ENCODE measurements at places on chromosomes 5 and 9. TPM values are rescaled to one million over a fixed set of nuclear protein-coding genes. Genes with fewer than 3 reads are reported as not detected.

The DAP gene
- total RNA-seq: 62.6 TPM

The TRIM14 gene
- total RNA-seq: 41.7 TPM

The DDX4 gene
- total RNA-seq: not detected

The GPX8 gene
- not detected for total RNA-seq

The FOXD4L6 gene
- 0.16 TPM for total RNA-seq

The SPATA31C1 gene
- total RNA-seq: not detected

The CEP120 gene
- total RNA-seq: 29.8 TPM

The SURF6 gene
- total RNA-seq: 29.0 TPM

GRCh38 chr9:92097997-92098482, 17.2 kb downstream of the SPTLC1 start:
- DNase-seq: peak; percentile 57
- peak overlapping the region; percentile 80 for H3K27ac ChIP-seq
- peak overlapping the region; percentile 16 for H3K4me3 ChIP-seq
- no peaks in the 10 kb centered on the region for H3K27me3 ChIP-seq
- H3K4me1 ChIP-seq: peaks cover 45% of the 10 kb centered on the region

DNA sequence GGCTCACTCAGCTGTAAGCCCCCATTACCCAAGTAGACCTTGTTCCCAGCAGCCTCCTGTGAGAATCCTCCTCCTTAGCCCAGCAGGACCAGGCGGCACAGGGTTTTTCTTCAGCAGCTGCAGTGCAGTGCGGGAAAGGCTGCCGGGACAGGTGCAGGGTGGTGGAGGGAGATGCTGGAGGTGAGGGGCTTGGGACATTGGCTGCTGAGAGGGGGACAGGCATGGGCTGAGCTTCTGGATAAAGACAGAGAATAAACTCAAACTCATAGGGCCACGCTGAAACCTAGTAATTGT, 174.7 kb downstream of the CACNA1B start:
- DNase-seq: no peak
- H3K27ac ChIP-seq: no peak overlapping the region
- H3K4me3 ChIP-seq: no peak overlapping the region
- H3K36me3 ChIP-seq: no peaks in the 10 kb centered on the region

DNA sequence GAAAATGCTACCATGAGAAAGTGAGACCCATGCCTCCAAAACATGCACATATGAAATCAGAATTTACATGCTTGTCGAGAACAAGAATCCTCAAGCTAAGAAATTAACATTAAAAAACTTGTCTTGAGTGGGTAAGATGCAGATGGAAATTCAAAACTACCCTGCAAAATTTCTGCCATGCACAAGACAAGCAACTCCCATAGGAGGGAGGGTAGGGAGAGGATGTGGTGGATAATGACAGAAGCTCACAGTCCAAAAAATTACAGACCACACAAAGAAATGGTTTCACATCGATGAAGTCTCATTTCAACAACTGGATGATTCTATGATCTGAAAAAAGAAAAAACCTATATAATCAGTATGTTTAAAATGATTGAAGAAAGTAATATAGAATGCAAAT, 319.9 kb upstream of the PTGER4 start:
- no peak overlapping the region for H3K4me3 ChIP-seq
- H3K36me3 ChIP-seq: peaks cover 7% of the 10 kb centered on the region
- no peaks in the 10 kb centered on the region for H3K27me3 ChIP-seq
- no peak for DNase-seq
- H3K27ac ChIP-seq: no peak overlapping the region
- peaks cover 10% of the 10 kb centered on the region for H3K4me1 ChIP-seq

DNA sequence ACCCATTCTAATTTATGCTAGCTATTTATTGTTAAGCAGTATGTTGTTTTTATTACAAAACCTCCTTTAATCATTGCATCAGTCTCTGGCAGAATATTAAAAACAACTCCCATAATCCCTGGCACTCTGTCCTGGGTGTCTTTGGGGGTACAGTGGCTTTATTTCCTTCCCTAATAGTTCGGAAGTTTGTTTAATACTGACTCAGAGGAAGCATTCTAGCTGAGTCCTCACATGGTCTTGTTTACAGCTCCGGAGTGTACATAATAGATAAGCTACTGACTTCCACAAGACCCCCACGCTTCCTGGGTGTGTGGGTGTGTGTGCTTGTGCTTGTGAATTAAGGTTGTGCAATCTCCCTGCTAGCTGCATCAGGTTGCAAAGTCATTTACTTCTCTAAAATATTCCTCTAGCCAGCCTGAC, 149.8 kb upstream of the CDKN2B start:
- H3K4me1 ChIP-seq: peaks cover 6% of the 10 kb centered on the region
- H3K36me3 ChIP-seq: no peaks in the 10 kb centered on the region
- H3K4me3 ChIP-seq: no peak overlapping the region
- peaks cover 41% of the 10 kb centered on the region for H3K27me3 ChIP-seq

GRCh38 chr5:168852329-168852728, 273.2 kb upstream of the PANK3 start:
- H3K4me1 ChIP-seq: peaks cover 20% of the 10 kb centered on the region
- no peaks in the 10 kb centered on the region for H3K36me3 ChIP-seq
- peak overlapping the region; percentile 77 for H3K27ac ChIP-seq
- peak overlapping the region; percentile 54 for H3K4me3 ChIP-seq
- H3K27me3 ChIP-seq: peaks cover 14% of the 10 kb centered on the region

- no peak overlapping the region for H3K27ac ChIP-seq
- H3K27me3 ChIP-seq: no peaks in the 10 kb centered on the region
- no peaks in the 10 kb centered on the region for H3K36me3 ChIP-seq
- no peaks in the 10 kb centered on the region for H3K4me1 ChIP-seq
Measured at GRCh38 chr5:174175716-174176268, 130.3 kb downstream of the NSG2 start.

DNA sequence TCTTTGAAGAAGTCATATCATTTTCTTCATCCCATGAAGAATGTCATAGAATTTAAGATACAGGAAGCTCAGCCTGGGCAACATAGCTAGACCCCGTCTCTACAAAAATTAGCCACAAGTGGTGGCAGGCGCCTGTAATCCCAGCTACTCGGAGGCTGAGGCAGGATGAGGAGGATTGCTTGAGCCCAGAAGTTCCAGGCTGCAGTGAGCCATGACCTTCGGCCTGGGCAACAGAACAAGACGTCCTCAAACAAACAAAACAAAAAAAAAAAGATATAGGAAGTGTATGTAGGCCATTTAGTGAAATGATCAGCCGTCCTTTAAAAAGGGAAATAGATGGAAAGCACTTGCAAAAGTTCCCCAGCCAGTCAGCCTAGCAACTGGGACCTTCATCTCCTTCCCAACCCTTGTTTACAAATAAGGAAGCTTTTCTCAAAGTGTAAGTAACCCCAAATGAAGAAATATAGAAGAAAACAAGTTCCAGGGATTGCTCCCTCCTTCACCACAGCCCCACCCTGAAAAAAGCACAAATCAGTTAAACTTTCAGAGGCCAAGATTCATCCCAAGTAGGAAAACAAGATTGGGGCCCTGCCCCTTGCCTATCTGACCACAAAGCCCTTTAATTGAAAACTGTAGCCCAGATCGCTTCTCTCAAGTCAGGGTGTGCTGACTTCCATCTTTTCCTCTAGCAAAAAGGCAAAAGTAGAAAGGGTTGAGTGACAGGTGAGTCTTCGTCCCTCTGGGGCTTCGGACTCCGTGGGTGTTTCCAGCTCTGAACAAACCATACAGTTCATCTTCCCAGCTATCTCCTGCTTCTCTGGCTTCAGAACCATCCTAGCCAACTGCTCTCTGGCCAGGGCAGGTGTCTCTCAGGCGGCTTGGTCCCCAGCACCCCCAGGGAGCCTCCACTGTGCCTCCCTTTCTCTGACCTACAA, 1.2 kb downstream of the SLC31A2 start:
- peaks cover 44% of the 10 kb centered on the region for H3K4me1 ChIP-seq
- DNase-seq: no peak
- H3K4me3 ChIP-seq: peak overlapping the region; percentile 80

GRCh38 chr9:34158362-34158869, 20.4 kb upstream of the UBAP1 start:
- H3K4me3 ChIP-seq: no peak overlapping the region
- no peak for DNase-seq
- no peak overlapping the region for H3K27ac ChIP-seq
- no peaks in the 10 kb centered on the region for H3K4me1 ChIP-seq
- no peaks in the 10 kb centered on the region for H3K36me3 ChIP-seq
- peaks cover 8% of the 10 kb centered on the region for H3K27me3 ChIP-seq

DNA sequence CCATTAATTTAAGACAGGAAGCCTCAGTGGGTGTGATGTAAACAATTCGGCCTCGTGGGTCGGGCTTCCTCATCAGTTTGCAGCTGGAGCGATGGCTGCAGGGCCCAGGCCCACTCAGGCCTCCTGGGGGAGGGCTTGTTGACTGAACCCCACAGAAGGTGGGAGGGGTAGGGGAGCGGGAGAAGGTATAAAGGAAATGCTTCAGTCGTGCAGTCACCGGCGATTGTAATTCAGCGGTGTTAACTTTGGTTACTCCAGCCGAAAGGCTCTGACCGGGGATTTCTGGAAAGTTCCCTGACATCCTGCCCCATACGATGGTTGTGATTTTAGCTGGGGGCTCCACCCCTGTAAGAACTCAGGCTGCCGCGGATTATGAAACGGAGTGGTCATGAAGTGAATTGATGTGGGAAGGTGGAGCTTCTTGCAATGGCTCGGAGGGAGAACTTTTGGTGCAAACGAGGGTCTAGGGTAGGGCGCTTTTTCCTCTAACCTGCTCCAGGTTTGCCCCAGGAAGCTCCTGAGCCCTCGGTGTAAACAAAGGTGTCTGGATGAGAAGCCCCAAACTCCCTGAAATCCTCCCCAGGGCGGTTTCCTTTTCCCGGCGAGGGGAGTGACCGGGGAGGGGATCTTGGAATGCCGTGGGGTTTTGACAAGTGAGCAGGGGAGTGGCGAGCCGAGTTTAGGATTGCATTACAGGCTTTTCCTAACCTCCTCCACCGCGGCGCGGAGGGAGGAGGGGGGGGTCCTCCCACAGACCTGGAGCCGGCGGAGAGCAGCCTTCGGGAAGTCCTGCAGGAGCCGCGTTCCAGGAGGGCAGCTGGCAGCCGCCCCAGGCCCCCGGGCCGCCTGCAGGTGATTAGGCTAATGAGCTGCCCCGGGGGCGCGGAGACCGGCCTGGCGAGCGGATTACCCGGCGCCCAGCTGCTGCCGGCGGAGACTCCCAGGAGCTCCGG, 215.5 kb downstream of the PDZD2 start:
- H3K27me3 ChIP-seq: peaks cover 24% of the 10 kb centered on the region
- DNase-seq: no peak
- H3K4me1 ChIP-seq: peaks cover 8% of the 10 kb centered on the region
- no peaks in the 10 kb centered on the region for H3K36me3 ChIP-seq

- no peaks in the 10 kb centered on the region for H3K27me3 ChIP-seq
- peaks cover 89% of the 10 kb centered on the region for H3K4me1 ChIP-seq
- peaks cover 37% of the 10 kb centered on the region for H3K36me3 ChIP-seq
- peak overlapping the region; percentile 64 for H3K4me3 ChIP-seq
- DNase-seq: no peak
Measured at GRCh38 chr5:139474890-139475791, 4.3 kb downstream of the SMIM33 start.

- H3K27me3 ChIP-seq: no peaks in the 10 kb centered on the region
- no peak for DNase-seq
Measured at GRCh38 chr9:127789179-127789578, 3.3 kb downstream of the CDK9 start.

DNA sequence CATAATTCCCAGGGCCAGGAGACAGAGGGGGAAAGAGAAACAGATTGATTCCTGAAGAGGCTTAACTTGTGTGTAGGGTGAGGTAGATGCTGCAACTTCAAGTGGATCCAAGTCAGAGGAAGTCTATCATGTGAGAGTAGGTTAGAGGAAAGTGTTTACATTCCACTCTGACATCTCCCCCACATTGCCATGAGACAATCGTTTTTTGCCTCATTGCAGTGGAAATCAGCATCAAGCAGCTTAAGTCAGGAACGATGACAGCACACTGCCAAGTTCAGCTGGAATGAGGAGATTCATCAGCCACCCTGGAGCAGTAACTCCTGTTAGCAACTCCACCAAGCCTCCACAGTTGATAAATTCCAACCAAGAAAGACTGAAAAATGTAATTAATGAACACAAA, 689.7 kb upstream of the MEF2C start:
- no peaks in the 10 kb centered on the region for H3K4me1 ChIP-seq
- H3K27ac ChIP-seq: no peak overlapping the region
- no peak overlapping the region for H3K4me3 ChIP-seq
- no peak for DNase-seq
- H3K27me3 ChIP-seq: no peaks in the 10 kb centered on the region

GRCh38 chr9:79945495-79945894, 373.7 kb downstream of the TLE4 start:
- H3K27me3 ChIP-seq: no peaks in the 10 kb centered on the region
- H3K4me3 ChIP-seq: no peak overlapping the region
- DNase-seq: no peak
- H3K36me3 ChIP-seq: no peaks in the 10 kb centered on the region
- H3K4me1 ChIP-seq: no peaks in the 10 kb centered on the region

- DNase-seq: peak; percentile 19
- no peak overlapping the region for H3K4me3 ChIP-seq
- peaks cover 7% of the 10 kb centered on the region for H3K4me1 ChIP-seq
- peaks cover 14% of the 10 kb centered on the region for H3K27me3 ChIP-seq
- no peaks in the 10 kb centered on the region for H3K36me3 ChIP-seq
- H3K27ac ChIP-seq: no peak overlapping the region
Measured at GRCh38 chr5:155943516-155944407, 383.2 kb upstream of the SGCD start.

- DNase-seq: no peak
- H3K27me3 ChIP-seq: no peaks in the 10 kb centered on the region
- H3K36me3 ChIP-seq: no peaks in the 10 kb centered on the region
- no peaks in the 10 kb centered on the region for H3K4me1 ChIP-seq
- no peak overlapping the region for H3K27ac ChIP-seq
Measured at GRCh38 chr5:167943343-167943742, 348.1 kb upstream of the WWC1 start.

- H3K4me1 ChIP-seq: no peaks in the 10 kb centered on the region
- H3K4me3 ChIP-seq: no peak overlapping the region
- H3K27ac ChIP-seq: no peak overlapping the region
- peaks cover 17% of the 10 kb centered on the region for H3K27me3 ChIP-seq
- H3K36me3 ChIP-seq: no peaks in the 10 kb centered on the region
- no peak for DNase-seq
Measured at GRCh38 chr9:127319366-127320114, 55.0 kb downstream of the GARNL3 start.

- peaks cover 2% of the 10 kb centered on the region for H3K27me3 ChIP-seq
- H3K4me1 ChIP-seq: no peaks in the 10 kb centered on the region
- H3K4me3 ChIP-seq: no peak overlapping the region
- DNase-seq: no peak
- H3K36me3 ChIP-seq: no peaks in the 10 kb centered on the region
- H3K27ac ChIP-seq: no peak overlapping the region
Measured at GRCh38 chr9:121823451-121824169, 172.2 kb downstream of the DAB2IP start.

- no peak overlapping the region for H3K4me3 ChIP-seq
- H3K27me3 ChIP-seq: peaks cover 5% of the 10 kb centered on the region
- no peak for DNase-seq
- H3K36me3 ChIP-seq: no peaks in the 10 kb centered on the region
- H3K4me1 ChIP-seq: peaks cover 8% of the 10 kb centered on the region
Measured at GRCh38 chr5:10279925-10280720, 27.6 kb downstream of the CMBL start.

GRCh38 chr5:160467555-160468362, 46.1 kb downstream of the PTTG1 start:
- DNase-seq: peak; percentile 85
- no peaks in the 10 kb centered on the region for H3K27me3 ChIP-seq
- peaks cover 33% of the 10 kb centered on the region for H3K36me3 ChIP-seq
- H3K27ac ChIP-seq: peak overlapping the region; percentile 100

- no peak overlapping the region for H3K27ac ChIP-seq
- no peaks in the 10 kb centered on the region for H3K27me3 ChIP-seq
- H3K4me1 ChIP-seq: peaks cover 6% of the 10 kb centered on the region
- peaks cover 23% of the 10 kb centered on the region for H3K36me3 ChIP-seq
- DNase-seq: no peak
Measured at GRCh38 chr9:78273761-78274160, 23.2 kb upstream of the PSAT1 start.

- no peaks in the 10 kb centered on the region for H3K27me3 ChIP-seq
- no peak for DNase-seq
- H3K27ac ChIP-seq: no peak overlapping the region
- H3K4me3 ChIP-seq: no peak overlapping the region
Measured at GRCh38 chr5:180194410-180195345, 14.3 kb downstream of the RASGEF1C start.

Measured in activated T-helper 1 cell treated with anti-CD3 and anti-CD28 coated beads, Interleukin-12 subunit alpha, Interleukin-12 subunit beta, Interleukin-2, Interleukin-4 antibody, amounts not matched to agents 30 ng/mL and 10 ng/mL and 1 ng/mL, durations not matched to agents 14 hours and 24 hours and 36 hours (primary cell).